Activated CD4-positive, alpha-beta T cell treated with anti-CD3 and anti-CD28 coated beads, Interleukin-2, Interleukin-6, amounts not matched to agents 100 ng/mL and 50 ng/mL, durations not matched to agents 16 hours and 8 hours (primary cell): ENCODE measurements at places on chromosomes 1 and 21.

- DNase-seq: peak; percentile 72
These were observed 12.7 kb downstream of the INSL5 start for GRCh38 chr1:66788231-66788939.

DNA sequence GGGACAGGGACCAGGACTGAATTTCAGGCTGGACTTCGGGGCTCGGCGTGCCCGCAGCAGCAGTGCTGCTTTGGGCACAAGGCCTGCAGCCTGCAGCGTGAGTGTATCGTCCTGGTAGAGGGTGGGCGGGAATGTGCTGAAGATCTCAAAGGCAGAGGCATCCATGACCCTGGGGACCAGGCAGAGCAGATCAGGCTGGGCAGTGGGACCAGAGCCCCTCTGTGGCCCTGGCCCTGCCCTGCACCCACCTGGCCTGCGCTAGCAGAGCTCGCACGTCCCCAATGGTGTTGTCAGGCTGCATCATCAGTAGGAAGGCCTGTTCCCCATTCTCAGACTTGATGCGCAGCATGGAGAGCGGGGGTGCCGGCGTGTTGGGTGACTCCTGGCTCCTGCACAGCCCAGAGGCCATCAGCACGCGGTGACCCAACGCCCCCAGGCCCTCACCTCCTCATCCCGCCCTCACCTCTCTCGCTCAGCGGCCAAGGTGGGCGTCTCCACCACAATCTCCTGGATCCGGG lies 2.6 kb downstream of the SH3BGRL3 start:
- no peak for DNase-seq

GRCh38 chr1:112672009-112672408 lies 2.5 kb upstream of the MOV10 start:
- DNase-seq: no peak

DNA sequence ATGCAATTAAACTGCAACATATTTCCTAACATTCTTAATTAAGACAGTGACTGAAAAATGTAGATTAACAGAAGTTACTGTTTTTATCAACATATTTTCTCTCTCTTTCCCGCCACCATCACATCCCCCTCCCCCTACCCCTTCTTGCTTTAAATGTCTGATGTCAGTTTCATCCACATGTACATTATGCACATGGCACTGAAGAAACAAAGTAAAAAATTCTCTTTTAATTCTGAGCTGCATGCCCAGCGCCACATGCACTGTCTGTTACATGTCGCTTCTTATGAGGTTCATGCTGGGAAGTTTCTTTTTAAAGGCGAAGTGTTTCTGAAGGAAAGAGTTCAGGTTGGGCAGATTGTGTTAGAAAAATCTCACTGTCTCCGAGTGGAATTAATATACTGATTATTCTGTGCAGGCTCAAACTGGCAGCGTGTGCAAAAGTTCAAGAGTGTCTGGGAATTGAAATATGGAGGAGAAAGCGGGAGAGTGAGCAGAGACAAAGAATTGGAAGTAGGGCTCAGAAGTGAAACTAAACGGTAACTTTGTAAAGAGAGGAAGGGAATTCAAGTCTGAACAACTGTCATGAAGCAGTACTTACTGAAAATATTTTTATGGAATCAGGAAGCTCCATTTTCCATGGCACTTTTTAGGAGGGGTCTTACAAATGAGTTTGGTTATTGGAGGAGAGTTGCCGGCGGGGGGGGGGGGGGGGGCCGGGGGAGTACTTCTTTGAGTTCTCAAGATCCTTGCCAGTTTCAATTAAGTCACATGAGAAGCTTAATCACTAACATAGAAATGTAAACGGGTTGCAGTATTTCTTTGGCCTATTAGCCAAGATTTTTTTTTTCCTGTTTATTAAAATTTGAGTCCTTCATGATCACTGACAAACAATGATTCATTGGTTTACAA lies 217.6 kb downstream of the SDCCAG8 start:
- DNase-seq: no peak

DNA sequence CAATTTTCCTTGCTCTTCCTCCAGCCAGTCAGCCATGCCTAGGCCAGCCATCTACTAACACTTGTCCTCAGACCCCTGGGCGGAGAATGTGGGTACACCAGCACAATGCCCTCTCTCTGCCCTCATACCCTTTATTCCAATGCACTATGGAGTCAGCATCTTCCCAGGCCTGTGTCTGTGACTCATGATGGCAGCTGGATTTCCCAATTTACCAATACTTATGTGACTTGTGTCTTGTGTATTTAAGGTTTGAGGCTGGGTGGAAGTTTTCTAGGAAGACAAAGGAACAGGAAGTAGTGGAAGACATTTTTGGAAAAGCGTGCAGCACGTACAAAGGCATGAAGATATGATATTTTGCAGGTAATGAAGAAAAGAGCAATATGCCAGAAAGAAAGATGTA lies 114.3 kb downstream of the NMNAT2 start:
- DNase-seq: no peak

DNA sequence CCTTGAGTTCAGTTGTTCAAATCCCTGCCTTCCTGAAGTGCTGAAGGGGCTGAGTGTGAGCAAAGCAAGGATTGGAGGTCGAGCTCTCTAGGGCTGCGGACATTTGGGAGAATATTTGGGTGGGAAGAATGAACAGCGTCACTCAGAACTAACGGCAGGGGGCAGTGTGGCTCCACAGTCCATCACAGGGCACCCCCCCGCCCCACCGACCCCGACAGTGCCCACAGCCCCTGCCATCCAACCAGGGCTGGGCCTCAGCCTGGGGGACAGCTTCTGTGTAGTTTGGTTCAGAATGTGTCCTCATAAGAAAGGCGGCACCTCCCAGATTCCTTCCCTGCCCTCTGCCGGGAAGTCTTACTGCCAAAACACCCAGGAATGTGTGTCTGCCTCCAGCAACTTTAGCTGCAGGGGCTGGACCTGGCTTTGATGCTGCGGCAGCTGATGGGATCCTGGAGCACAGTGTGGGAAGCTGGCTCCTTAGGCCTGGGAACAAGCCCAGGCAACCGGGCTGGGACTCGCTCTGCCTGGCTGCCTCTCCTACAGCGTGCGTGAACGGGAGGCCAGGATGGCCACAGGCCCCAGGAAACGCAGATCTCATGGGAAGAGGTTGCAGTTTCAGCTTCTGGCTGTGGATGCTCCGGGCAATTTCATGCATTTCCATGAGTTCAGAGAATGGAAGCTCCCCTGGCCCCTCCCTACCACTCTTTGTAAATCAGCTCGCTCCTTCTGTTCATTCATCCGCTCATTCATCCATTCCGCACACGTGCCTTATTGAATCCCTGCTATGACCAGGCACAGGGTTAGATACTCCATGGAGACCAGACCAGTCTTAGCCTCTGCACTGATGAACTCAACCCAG lies 104.9 kb upstream of the TMPRSS2 start:
- DNase-seq: peak; percentile 36

DNA sequence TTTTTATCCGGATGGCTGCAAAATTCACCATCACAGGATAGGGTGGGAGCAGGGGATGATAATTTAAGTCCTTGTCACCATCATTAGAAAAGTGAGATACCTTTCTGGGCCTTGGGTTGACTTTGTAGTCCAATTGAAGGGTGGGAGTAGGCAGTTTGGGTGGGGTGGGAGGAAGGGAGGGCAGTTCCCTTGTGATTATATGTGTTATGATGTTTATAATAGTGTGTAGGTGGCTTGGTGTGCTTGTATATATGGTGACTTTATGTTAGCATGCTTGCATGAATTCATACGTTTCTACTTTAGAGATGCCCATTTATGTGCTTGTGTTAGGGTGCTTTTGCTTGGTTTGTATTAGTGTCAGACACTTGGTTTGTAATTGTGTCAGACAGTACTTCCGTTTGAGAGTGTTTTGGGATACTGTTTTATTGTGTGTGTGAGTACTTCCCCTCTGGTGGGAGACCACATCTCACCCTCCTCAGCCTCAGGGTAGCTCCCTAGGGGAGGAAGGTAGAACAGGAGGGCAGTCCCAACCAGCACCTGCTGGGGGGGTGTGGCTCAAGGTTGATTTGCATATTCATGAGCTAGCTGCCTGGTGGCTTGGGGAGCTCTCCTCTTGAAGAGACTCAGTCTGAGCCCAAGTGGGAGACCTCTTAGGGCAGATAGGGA lies 6.3 kb upstream of the POU3F1 start:
- no peak for DNase-seq

GRCh38 chr1:2595261-2595811 lies 8.8 kb downstream of the PRXL2B start:
- no peak for DNase-seq

DNA sequence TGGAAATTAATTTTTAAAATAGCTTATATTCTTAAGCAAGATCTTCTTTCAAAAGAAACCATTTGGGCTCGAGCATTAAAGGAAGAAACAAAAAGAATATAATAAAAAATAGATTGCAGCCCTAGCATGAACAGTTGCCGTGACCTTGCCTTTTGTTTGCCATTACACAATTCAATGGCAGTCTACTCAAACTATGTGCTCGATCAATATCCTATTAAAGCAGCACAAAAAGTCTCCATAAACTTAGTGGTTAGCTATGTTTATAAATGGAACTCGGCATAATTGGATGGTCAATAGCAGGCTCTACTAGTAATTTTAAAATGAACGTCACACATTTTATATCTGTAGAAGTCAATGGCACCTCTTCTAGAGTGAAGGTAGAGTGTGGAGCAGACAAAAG lies 256.5 kb downstream of the NFIA start:
- no peak for DNase-seq

- DNase-seq: no peak
These were observed 12.4 kb downstream of the KLHDC8A start for GRCh38 chr1:205344066-205344928.

DNA sequence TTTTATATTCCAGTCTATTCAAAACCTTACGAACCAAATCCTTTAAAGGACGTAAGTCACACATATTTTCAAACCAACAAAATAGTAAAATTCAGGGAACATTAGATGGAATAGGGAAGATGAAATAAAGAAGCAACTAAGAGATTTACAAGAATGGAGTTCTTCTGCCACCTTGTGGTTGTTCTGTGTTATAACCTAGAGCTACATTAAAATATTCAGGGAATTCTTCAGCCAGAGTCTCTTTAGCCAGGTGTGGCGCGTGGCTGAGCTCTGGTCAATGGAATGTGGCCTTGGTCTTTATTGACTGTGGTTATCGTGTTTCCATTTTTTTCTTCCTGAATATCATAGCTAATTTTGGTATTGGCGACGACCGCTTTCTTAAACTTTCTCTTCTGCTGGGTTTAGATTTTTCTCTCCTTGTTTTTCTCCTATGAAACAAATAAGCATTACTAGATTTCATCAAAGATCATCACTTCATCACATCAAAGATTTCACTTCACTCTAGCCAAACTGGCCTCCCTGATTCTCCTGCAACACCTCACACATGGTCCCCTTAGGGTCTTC lies 221.3 kb downstream of the MRPL39 start:
- peak; percentile 51 for DNase-seq

DNA sequence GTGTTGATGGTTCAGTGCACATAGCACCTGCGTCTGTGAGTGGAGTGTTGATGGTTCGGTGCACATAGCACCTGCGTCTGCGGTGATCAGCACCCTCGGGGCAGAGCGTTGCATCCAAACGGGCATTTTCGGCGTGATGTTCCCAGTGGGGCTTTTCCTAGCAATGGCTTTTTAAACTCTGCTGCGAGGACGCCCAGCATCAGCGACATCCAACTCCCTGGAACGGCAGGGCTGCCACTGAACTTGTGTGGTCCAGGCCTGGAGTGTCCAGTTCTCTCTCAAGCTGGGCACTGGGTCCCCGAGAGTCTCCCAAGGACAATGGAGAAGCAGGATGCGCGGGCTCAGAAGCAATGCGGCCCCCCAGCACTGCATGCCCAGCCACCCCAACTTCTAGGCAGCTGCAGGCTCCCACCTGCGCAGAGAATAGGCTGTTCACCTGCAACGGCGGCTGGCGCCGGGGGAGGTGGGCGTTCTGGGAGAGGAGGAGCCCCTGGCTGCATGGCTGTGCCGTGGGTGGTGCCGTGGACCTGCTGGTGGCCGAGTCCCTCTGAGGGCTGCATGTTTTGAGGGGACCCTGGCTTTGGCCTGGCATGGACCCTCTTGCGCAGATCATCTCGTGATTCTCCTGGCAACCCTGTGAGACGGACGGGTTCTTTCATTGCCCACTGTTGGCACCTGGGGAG lies 10.1 kb upstream of the C1orf174 start:
- no peak for DNase-seq

- DNase-seq: no peak
These were observed 22.2 kb downstream of the DAB1 start for GRCh38 chr1:57401671-57402070.

DNA sequence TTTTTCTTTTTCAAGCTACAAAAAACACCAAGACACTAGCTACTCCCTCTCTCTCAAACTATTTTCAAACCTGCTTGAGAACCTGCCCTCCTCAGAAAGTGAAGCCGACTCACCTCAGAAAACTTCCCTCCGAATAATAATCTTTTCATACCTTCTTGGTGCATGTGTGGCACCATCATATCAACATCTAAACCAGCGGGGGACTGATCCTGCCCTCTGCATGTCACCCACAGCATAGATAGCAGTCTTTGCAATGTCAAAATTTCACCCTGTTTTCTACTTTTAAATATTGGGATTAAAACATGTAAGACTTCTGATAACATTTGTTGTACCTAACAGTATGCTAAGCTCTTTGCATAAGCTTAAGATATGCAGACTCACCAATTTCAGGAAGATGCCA lies 1260.3 kb downstream of the PLA2G4A start:
- no peak for DNase-seq

DNA sequence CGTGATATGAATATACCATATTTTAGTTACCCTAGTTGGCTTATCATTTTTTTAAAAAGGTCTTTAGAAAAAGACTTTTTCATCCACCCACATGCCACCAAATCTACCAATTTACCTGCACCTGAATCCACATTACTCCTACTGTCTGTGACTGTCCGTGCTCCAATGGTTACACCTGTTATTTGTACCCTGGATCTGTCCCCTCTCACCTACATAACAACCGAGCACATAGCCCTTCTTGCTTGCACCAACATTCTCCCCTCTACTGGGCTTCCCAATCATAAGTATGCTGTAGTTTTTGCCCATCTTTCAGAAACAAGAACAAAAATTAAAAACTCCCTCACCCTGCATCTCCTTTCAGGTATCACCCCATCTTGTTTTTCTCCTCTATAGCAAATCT lies 17.6 kb downstream of the SOD1 start:
- DNase-seq: no peak

DNA sequence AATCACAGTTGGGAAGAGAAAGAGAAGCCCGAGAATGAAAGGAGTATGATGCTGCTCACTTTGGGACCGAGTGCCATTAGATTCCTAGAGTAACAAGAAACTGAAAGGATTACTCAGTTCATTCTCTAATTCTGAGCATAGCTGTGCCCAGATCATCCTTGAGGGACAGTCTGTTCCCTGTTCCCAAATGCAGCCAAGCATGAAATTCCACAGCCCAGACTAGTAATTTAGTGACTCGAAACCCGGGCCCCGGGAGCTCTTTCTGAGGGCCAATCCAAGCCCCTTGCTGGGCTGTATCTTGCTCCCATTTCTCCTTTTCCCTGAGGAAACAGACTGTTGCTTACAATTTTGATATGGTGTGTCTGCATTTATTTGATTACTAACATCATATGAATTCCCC lies 30.0 kb upstream of the ETS2 start:
- no peak for DNase-seq
